HAP-1 (cell line): ENCODE measurements at places on chromosomes 5 and 9.

GRCh38 chr9:134364391-134365114, 38.3 kb downstream of the RXRA start:
- DNase-seq, result no peak

GRCh38 chr5:14221732-14222131, 78.6 kb downstream of the TRIO start:
- no peak for DNase-seq

GRCh38 chr5:139633295-139634027, 14.7 kb upstream of the CXXC5 start:
- peak; percentile 81 for DNase-seq

DNA sequence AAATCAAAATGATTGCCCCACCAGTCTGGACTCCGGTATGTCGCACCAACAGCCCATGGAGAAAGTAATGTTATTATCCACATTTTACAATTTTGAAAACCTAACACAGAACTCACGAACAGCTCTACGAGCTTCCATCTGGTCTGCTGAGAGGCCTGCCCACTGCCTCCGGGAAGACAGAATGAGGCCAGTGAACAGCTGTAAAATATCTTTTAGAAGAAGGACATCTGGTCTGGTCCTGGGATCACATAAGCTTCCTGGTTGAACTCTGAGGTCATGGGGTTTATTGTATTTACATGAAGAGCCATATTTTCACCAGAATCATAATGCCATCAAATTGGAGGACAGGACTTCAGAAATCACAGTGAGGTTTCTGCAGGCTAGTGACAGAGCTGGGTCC, 89.0 kb downstream of the FRMD3 start:
- no peak for DNase-seq

- no peak for DNase-seq
These were observed 49.8 kb downstream of the ROR2 start for GRCh38 chr9:91900055-91900796.

DNA sequence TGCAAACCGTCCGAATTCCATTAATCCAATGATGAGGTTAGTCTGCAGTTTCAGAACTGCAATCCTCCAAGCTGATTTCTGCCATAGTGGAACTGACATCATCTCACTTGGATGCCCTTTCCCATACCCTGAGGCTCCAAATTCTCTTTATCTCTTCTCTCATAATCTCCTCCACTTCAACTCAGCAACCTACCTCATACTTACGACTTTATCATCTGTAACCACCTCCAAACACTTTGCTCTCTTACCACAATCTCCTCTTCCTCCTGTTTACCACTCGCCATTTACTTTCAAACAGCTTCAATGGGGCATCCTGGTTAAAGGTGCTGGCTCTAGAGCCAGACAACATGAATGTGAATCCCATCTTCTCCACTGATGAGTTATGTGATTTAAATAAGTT, 223.2 kb downstream of the EPB41L4A start:
- DNase-seq, result no peak

- no peak for DNase-seq
These were observed 1.2 kb upstream of the ADAMTS6 start for GRCh38 chr5:65482736-65483545.

GRCh38 chr9:96067004-96067403, 191.5 kb downstream of the ERCC6L2 start:
- DNase-seq, result no peak

DNA sequence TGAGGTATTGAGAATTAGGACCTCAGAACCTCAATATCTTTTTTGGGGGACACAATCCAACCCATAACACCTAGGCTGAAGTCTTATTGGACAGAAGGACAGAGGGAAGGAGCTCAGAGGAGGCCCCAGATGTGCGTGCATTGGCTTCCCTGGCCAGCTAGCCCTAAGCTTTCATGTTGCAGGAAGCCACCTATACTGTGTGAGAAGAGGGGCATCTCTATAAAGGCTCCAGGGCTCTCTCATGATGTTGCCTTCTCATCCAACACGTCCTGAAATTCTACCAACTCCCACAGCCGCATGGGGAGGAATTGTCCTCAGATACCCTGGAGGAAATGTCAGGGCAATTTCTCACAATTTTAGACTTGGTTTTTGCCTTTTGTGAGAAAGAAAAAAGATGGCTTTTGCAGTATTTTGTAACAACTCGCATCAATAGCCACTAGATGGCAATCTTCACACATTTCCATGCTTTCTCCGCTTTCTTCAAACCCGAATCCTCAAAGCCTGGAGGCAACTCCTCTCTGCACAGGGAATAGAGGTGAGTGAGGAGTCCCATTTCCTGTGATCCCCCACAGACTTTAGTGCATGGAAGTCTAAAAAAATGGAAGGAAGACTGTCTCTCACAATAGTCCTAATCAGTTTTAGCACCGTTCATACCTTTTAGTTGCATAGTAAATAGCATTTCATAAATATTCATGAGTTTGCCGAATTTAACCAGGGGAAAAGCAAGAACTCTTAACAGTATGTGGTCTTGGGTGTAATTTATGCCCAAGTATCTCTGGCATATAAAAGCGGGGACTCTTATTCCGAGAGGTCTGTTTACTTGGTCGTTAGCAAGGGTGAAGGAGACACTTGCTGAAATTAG, 7.4 kb upstream of the PPP3R2 start:
- peak; percentile 52 for DNase-seq

GRCh38 chr9:91359734-91360470, 1.8 kb downstream of the AUH start:
- DNase-seq, result no peak

DNA sequence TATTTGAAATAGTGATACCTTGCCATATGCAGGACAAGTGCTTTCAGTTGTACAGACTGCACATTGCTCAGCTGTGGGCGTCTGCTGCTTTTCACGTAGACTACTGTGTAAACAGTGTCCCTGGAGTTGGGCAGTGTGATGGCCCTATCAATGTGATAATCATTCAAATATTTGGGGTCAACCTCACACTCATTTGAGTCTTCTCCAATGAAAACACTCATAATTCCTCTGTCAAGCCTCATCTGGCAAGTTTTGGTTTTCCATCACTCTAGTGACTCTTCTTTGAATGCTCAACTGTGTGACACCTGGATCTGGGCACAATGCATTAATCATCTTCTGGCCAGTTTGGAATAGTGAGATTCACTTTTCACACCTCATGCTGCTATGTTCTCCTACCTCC, 64.4 kb downstream of the UGCG start:
- no peak for DNase-seq

GRCh38 chr5:177335701-177336065, 15.8 kb downstream of the LMAN2 start:
- DNase-seq, result no peak

DNA sequence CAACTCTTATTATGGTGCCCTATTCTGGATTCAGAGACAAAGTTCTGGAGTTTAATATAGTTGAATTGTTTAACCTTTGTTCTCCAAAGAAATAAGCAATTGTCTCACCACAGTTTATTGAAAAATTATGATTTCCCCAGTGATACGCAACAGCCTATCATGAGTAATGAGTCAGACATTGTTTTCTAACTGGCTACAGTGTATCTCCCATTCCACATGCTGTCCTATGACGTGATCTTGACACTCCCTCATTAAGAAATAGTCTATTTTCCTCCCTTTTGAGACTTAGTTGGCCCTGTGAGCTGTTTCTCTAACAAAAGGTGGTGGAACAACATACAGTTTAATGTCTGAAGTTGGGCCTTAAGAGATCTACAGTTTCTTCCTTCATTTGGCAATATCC, 1290.6 kb upstream of the CDH6 start:
- no peak for DNase-seq

- DNase-seq, result no peak
These were observed 67.0 kb downstream of the ZNF366 start for GRCh38 chr5:72440207-72440638.

DNA sequence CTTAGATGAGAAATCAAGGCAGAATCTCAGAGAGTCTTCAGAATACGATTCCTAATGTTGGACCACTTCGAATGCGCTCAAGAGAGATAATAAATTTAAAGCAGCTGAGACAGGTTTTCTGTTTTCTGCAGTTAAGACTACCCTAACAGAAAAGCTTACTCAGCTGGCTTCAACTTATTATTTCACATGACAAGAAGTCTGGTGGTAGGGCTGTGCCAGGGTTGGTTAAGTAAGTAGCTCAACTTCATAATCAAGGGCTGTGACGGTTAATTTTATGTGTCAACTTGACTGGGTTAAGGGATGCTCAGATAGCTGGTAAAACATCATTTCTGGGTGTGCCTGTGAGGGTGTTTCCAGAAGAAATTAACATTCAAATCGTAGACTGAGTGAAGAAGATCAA, 3.8 kb downstream of the GPR150 start:
- DNase-seq, result no peak

GRCh38 chr9:122133984-122134535, 25.5 kb downstream of the NDUFA8 start:
- DNase-seq, result no peak

- DNase-seq, result no peak
These were observed 157.7 kb upstream of the SLC12A2 start for GRCh38 chr5:127925916-127926315.

GRCh38 chr9:125996791-125997190, 249.6 kb downstream of the PBX3 start:
- DNase-seq, result no peak

GRCh38 chr9:73176450-73176875, 24.8 kb downstream of the ANXA1 start:
- no peak for DNase-seq

DNA sequence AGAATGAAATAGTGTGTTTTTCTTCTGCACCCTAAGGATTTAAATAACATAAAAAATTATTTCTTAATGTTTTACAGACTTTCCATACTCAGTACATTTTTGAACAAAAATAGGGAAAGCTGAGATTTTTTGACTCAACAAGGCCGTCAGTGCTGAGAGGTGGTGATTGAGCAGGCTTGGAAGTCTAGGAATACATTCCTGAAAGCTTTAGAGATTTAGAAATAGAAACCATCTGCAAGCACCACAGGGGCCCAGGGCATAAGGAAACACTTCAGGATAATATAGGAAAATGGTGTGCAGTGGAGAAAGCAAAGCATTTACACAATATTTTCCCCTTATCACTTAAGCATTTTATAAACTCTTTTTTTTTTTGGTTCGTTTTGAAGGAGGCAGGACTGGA, 5.2 kb downstream of the BASP1 start:
- no peak for DNase-seq

- no peak for DNase-seq
These were observed 96.6 kb downstream of the BRINP1 start for GRCh38 chr9:119272500-119273211.

GRCh38 chr5:81604193-81604592, 146.7 kb downstream of the SSBP2 start:
- DNase-seq, result no peak

DNA sequence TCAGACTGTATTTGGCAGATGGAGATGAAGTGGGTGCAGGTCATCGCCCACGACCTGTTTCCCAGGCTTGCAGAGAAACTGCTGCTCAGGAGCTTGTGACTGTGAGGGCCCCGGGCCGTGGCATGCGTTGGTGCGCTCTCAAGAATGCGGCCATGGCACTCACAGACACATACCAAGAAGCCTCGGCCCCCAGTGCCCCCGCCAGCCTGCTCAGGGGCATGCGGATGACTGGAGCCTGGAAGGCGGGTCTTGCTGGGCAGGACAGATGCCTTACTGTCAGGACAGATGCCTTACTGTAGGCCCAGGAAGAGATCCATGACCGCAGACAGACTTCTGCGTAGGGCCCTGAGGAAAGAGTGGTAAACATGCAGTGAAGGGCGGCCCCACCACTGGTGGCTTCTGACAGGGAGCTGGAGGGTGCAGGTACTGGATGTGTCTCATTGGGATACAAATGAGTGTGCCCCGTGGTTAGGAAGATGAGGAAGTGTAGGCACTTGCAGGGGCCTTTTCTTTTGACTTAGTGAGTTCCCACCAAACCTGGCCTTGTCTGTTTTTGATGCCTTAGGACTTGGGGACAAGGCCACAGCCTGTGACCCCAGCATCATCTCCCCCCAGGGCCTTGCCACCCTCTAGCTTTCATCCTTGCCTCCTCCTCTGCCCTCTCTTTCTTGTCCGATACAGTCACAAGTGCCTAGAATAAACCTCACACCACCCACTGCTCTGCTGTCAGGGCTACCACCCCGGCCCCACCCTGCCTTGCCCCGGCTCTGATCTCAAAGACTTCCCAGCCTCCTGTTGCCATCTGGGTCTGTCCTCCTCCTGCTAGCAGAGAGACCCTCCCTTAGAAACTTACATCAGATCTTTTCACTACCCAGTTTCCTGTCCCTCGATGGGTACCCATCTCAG, 68.8 kb upstream of the ABL1 start:
- no peak for DNase-seq

GRCh38 chr5:145246961-145247744, 588.0 kb downstream of the PRELID2 start:
- no peak for DNase-seq

GRCh38 chr9:132167192-132167591, 5.3 kb downstream of the NTNG2 start:
- DNase-seq, result no peak

DNA sequence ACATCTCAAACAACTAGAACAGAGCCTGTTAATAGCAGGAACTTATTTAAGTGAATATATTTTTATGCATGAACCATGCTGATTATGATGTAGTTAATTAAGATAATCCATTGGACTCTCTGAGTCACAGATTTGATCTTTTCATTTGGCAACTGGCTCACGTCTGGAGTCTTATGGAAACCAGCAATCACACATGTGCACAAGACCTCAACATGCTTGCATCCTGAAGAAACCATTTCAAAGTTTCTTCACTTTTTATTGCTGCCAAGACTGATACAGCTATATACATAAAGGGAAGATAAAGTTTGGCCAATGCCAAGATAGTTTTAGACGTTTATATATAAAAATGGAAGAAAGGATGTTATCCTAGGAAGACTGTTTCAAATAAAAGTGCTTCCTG, 13.3 kb upstream of the C9 start:
- no peak for DNase-seq

DNA sequence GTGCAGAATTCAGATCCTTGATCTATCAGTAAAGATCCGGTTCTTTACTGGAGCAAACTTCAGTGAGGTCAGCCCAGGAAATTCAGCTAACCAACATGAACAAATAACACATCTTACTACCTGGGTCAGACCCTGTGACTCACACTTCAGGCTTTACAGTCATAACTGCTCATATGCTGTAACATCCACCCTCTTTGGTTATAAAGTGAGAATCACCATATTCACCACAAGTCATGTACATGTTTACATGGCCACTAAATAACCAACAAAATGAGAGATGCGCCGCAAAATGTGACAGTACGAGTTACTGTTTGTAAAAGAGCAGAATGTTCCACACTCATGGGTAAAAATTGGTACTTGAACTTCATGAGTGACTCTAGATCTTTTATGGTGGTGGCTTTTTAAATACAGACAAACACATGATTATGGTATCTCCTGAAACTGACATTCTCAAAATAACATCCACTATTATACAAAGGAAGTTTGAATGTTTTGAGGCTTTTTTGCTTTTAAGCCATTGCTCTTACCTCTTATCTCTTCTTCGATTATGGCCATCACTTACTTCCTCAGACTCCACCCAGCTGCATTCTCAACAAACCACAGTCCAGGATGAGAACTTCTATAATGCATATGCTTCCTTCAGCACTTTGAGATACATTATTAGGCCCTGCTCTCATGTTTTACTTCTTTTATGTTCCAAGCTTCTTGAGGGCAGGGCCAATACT, 516.6 kb downstream of the RAB3C start:
- DNase-seq, result no peak
